Suprapubic skin (tissue), 4 donors: ENCODE measurements at places on chromosomes 5 and 9.

- DNase-seq: no peak
- H3K4me3 ChIP-seq: no peak overlapping the region
- H3K27ac ChIP-seq: no peak overlapping the region
- H3K4me1 ChIP-seq: peaks cover 2% of the 10 kb centered on the region
Observed at GRCh38 chr5:99025298-99026045, 96.7 kb upstream of the CHD1 start.

- H3K36me3 ChIP-seq: no peaks in the 10 kb centered on the region
- no peaks in the 10 kb centered on the region for H3K27me3 ChIP-seq
- no peak for DNase-seq
- H3K27ac ChIP-seq: no peak overlapping the region
- peaks cover 45% of the 10 kb centered on the region for H3K4me1 ChIP-seq
Observed at GRCh38 chr5:32506201-32506661, 61.7 kb upstream of the ZFR start.

- no peak for DNase-seq
- H3K36me3 ChIP-seq: no peaks in the 10 kb centered on the region
Observed at GRCh38 chr5:34598177-34598794, 57.8 kb upstream of the RAI14 start.

DNA sequence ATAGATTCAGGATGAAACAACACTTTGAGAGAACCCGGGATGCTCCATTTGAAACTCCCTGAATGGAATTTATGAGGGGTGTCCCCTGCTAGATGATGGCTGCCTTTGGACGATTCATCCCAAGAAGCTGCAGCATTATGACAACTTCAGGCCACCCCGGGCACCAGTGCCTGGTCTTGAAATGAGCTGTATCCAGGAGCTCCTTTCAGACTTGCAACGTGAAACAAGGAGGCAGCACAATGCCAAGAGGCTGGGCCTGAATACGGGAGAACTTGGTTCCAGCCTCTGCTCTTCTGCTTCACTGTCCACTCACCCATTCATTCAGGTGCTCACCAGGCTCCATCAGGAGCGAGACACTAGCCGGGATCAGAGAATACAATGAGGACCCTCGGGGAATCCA lies 78.3 kb downstream of the STK10 start:
- DNase-seq: no peak
- peaks cover 7% of the 10 kb centered on the region for H3K36me3 ChIP-seq
- H3K4me3 ChIP-seq: no peak overlapping the region
- no peak overlapping the region for H3K27ac ChIP-seq
- H3K27me3 ChIP-seq: no peaks in the 10 kb centered on the region
- H3K4me1 ChIP-seq: peaks cover 38% of the 10 kb centered on the region

DNA sequence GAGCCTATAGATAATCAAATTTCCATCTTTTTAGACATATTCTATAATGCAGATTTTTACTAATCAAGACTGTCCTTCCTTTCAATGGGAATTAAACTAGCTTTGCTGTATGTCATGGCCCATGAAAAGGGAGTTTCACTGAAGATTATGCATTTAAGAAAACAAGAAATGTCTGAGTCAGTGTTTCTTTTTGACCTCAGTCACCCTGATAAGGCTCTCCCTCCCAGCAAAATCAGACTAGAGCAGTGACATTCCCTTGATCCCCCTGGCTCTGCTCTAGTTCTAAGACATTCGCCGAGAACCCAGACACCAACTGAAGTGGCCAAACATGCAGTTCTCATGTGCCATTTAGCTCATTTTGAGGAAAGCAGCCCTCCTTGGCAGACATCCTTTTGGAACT lies 442.0 kb downstream of the ACTL7B start:
- H3K4me1 ChIP-seq: peaks cover 24% of the 10 kb centered on the region
- H3K27ac ChIP-seq: no peak overlapping the region
- H3K4me3 ChIP-seq: no peak overlapping the region
- no peaks in the 10 kb centered on the region for H3K27me3 ChIP-seq
- no peak for DNase-seq

DNA sequence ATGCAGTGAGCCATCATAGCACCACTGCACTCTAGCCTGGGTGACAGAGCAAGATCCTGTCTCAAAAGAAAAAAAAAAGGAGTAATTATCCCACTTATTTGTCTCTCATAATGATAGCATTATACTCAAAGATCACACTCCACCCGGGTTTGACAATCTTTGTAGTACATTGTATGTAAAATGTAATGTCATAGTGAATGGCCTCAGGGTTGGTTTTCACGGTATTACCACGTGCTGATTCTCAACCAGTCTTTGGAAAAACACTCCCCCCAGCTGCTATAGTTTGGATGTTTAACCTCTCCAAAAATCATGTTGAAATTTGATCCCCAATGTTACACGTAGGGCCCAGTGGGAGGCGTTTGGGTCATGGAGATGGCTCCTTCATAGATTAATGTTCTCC lies 402.4 kb upstream of the GRAMD2B start:
- no peaks in the 10 kb centered on the region for H3K36me3 ChIP-seq
- no peaks in the 10 kb centered on the region for H3K27me3 ChIP-seq
- H3K27ac ChIP-seq: no peak overlapping the region
- no peak for DNase-seq

- no peak overlapping the region for H3K27ac ChIP-seq
- H3K4me1 ChIP-seq: peaks cover 12% of the 10 kb centered on the region
- no peak for DNase-seq
Observed at GRCh38 chr9:126583144-126583760, 30.5 kb upstream of the LMX1B start.

DNA sequence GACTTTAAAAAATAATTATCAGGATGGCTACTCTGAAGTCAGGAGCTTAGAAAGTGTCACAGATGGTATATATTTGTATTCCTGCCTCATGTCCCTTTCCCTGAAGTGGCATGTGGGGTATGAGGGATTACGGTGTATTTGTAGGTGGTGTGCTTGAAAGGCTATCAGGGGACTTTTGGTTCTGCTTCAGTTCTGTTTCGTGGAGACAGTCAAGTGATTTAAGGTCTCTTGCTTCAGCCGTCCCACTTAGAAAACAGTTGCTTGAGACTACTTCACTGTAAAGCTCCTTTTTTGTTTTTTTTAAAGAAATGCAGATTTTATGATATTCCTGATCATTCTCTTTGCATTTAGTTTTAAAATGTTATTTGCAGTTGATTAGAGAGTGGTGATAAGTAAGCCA lies 18.3 kb downstream of the PARP8 start:
- no peak overlapping the region for H3K4me3 ChIP-seq
- no peaks in the 10 kb centered on the region for H3K36me3 ChIP-seq

GRCh38 chr9:98019098-98019497 lies 36.0 kb downstream of the ANP32B start:
- no peaks in the 10 kb centered on the region for H3K27me3 ChIP-seq
- H3K4me1 ChIP-seq: no peaks in the 10 kb centered on the region
- peaks cover 64% of the 10 kb centered on the region for H3K36me3 ChIP-seq
- H3K4me3 ChIP-seq: no peak overlapping the region

- H3K27ac ChIP-seq: peak overlapping the region; percentile 77
- peak overlapping the region; percentile 61 for H3K4me3 ChIP-seq
- DNase-seq: no peak
- no peaks in the 10 kb centered on the region for H3K36me3 ChIP-seq
- no peaks in the 10 kb centered on the region for H3K27me3 ChIP-seq
Observed at GRCh38 chr5:180090098-180090768, 18.7 kb upstream of the RNF130 start.
